ENCODE measurements at places on chromosomes 3 and 15. TPM values are rescaled to one million over a fixed set of nuclear protein-coding genes. Genes with fewer than 3 reads are reported as not detected.

The PIGB gene
- 19.8 TPM for total RNA-seq

The AADAC gene
- not detected for total RNA-seq

The CELSR3 gene
- 7.9 TPM for total RNA-seq

The SMAD6 gene
- 0.19 TPM for total RNA-seq

The HRH1 gene
- 1.4 TPM for total RNA-seq

The KCNMB3 gene
- 0.23 TPM for total RNA-seq

The DZIP1L gene
- total RNA-seq: not detected

The ARGFX gene
- total RNA-seq: not detected

The USP50 gene
- not detected for total RNA-seq

The ISG20 gene
- 107 TPM for total RNA-seq

The PP2D1 gene
- not detected for total RNA-seq

The KBTBD13 gene
- total RNA-seq: not detected

The EEF1AKMT4 gene
- total RNA-seq: 4.8 TPM

The KLHL6 gene
- total RNA-seq: 62.8 TPM

The KLHL40 gene
- total RNA-seq: not detected

The CADPS gene
- not detected for total RNA-seq

Measured in activated CD4-positive, alpha-beta T cell treated with anti-CD3 and anti-CD28 coated beads for 36 hours (primary cell).